ENCODE measurements at places on chromosomes 11 and 22.

- no peak for DNase-seq
Observed at GRCh38 chr11:44400431-44400830, 90.5 kb upstream of the ALX4 start.

GRCh38 chr11:64620381-64620971 lies 29.5 kb downstream of the SLC22A12 start:
- DNase-seq, result no peak

- DNase-seq, result no peak
Observed at GRCh38 chr11:2827256-2827655, 58.3 kb downstream of the CDKN1C start.

- DNase-seq, result no peak
Observed at GRCh38 chr11:36508743-36509142, 1.3 kb downstream of the TRAF6 start.

GRCh38 chr11:11980841-11981308 lies 27.6 kb downstream of the DKK3 start:
- no peak for DNase-seq

GRCh38 chr11:112123129-112123528 lies 36.5 kb downstream of the SDHD start:
- DNase-seq, result no peak

GRCh38 chr22:39457556-39458443 lies 988 bp downstream of the MGAT3 start:
- DNase-seq, result no peak

DNA sequence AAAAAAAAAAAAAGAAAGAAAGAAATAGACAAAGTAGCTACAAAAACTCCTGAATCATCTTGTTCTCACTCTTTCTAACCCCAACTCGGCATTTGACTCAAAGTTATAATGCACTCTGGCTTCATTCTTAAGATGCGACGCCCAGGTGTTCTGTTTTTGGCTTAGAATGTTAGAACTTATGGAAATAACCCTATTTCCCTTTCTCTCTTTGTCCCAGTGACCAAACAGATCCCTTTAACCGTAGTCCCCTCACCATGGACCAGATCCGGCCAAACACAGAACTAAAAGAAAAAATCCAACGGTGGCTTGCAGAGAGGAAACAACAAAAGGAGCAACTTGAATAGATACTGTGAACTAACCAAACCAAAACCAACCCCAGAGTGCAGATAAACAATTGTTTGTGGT lies 5.3 kb upstream of the ATP5MG start:
- no peak for DNase-seq

- DNase-seq, result no peak
Observed at GRCh38 chr11:115698243-115698642, 194.0 kb upstream of the CADM1 start.

GRCh38 chr11:2991452-2992233 lies 486 bp downstream of the NAP1L4 start:
- DNase-seq, result no peak

GRCh38 chr11:70811483-70811882 lies 413.2 kb downstream of the CTTN start:
- no peak for DNase-seq
